Stimulated activated CD8-positive, alpha-beta memory T cell treated with anti-CD3 and anti-CD28 coated beads, Interleukin-4, amount 100 ng/mL, for 4 hours (primary cell): ENCODE measurements at places on chromosomes 3 and 15.

DNA sequence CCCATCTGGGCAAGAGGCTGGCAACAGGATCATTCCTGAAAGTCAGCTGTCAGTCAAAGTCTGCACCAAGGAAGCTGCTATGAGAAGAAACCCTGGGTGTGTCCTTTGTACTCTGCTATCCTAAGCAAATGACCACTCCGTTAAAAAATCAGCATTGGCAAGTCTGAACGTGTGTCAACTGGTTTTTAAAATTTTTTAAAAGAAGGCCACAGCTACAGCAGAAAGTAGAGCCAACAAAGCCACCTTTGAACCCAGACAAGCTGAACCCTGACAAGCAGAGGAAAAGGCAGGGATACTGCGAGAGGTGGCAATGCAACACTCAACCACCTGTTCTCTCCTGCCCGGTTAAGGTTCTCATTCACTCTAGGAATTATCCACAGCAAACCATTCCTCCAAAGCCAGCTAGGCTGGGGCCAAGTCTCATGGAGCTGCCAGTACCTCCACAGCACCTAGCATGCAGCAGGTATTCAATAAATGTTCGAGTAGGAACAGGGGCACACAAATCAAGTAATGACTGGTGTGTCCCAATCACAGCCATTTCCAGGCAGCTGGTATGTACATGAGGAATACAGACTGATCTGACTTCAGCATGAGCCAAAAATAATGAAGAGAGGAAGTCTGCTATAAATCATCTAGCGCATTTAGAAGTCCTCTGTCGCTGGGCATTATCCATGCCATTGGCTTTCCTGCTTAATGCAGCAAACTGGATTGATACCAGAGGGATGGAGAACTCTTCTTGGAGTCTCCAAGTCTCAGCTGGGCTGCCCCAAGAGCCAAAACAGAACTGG, 76.0 kb downstream of the ADCY5 start:
- no peak for DNase-seq

GRCh38 chr15:52295421-52296001, at the start of gene MYO5C:
Gene MYO5C, minus strand, starts transcription at chr15:52295804. Its CDS starts 168 bp downstream, at chr15:52295636.
- no peak for DNase-seq

DNA sequence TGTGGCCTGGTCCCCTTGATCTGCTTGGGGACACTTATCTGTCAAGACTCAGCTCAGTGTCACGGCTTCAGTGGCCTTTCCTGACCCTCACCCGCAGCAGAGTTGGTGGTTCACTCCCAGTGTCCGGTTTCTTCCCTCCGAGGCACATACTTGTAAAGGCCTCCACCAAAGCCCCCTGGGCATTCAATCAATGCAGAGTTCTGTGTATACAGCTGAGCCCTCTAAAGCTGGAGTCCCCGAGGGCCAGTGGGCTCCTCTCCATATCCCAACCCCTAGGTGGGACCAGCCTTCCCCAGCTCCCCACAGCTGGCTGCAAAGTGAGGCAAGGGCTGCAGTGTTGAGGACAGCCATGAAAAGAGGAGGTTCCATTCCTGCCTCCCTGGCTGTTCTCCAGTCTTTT, 70.9 kb upstream of the RGMA start:
- no peak for DNase-seq

- DNase-seq = no peak
Observed at GRCh38 chr3:79019137-79019923, 748.5 kb downstream of the ROBO1 start.

DNA sequence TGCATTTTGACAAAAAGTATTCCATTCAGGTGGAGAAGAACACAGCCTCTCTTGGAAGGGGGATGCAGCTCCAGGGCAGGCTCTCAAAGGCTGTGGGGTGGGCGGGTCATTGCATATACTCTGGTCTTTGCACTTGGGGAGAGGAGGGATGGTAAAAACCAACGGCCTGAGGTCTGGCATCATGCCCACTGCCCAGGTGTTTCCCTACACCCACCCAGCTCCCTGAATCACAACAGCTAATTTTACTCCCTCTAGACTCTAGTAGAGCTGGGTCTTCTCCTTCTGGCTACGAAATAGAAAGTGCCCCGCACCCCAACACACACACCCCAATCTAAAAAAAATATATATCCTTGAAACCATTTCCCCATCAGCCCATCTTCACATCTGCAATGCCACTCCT, 1.0 kb downstream of the MYLK start:
- DNase-seq = no peak
